T-helper 2 cell (primary cell): ENCODE measurements at places on chromosomes 7 and 10.

- DNase-seq = no peak
Measured at GRCh38 chr10:90437452-90437851, 420.4 kb downstream of the HTR7 start.

DNA sequence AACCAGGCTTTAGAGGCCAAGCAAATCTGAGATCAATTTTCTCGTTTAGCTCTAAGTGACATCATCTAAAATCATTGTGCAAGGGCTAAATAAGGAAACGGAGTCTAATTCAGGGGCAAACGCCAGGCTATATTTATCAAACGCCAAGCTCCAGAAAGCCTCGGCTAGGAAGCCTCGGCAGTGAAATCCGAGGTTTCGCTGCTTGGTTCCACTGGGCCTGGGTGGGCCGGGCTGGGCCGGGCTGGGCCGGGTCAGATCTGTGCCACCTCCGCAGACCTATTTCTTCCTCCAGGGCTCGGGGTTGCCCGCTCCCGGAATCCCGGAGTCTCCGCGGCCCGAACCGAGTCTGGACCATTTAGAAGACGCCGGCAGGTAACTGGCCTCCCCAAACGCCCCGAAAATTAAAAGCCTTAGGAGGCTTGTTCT, 459 bp upstream of the FEZF1 start:
- DNase-seq = no peak

DNA sequence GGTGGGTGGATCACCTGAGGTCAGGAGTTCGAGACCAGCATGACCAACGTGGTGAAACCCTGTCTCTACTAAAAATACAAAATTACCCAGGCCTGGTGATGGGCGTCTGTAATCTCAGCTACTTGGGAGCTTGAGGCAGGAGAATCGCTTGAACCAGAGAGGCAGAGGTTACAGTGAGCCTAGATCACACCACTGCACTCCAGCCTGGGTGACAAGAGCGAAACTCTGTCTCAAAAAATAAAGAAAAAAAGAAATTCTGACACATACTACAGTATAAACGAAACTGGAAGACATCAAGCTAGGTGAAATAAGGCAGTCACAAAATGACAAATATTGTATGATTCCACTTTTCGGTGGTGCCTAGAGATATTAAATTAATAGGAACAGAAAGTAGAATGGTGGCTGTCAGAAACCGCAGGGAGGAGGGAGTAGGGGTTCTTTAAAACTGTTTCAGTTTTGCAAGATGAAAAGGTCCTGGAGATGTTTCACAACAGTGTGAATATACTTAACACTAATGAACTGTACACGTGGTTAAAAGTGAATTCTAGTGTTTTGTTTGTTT, 23.2 kb downstream of the PILRA start:
- DNase-seq = no peak

- DNase-seq = no peak
Measured at GRCh38 chr7:156897673-156898072, 4.7 kb upstream of the LMBR1 start.

DNA sequence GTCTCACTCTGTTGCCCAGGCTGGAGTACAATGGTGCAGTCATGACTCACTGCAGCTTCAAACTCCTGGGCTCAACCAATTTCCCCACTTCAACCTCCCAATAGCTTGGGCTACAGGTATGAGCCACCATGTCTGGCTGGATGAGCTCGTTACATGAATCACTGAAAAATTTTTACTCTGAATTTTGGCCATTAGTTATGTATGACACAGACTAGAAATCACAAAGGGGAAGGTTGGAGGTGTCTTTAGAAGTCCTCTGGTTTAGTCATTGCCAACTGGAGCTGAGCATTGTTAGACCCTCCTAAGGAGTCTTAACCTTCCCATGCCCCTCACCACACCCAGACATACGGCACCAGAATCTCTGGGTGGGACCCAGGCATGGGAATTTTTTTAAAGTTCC, 34.7 kb downstream of the SVIL start:
- DNase-seq = no peak

DNA sequence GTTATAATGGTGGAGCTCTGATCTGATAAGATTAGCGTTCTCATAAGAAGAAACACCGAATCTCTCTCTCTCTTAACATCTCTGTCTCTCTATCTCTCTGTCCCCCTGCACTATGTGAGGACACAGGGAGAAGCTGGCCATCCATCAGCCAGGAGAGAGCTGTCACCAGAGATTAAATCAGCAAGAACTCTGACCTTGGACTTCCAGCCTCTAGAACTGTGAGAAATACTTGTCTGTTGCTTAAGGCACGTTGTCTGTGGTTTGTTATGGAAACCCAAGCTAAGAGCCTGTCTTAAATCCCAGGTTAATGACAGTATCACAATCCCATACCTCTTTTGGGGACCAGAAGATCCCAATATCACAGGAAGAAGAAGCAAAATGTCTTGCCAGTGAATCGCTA, 132.0 kb upstream of the AKR1E2 start:
- DNase-seq = no peak

DNA sequence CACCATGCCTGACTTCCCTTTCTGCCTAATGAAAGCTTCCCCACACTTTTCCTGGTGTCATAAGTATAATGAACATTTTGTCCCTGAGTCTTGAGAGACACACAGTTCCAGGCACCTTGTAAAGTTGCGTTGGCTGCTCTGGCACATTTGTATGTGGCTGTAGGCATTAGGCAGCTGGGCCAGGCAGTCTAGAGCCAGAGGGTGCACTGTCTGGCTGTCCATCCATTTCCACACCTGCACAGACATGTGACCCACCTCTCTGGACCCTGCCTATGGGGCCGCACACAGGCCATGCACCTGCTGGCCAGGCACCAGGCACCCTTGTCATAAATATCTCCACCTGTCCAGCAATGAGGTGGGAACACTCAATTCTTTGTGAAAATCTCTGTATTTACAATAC, 54.7 kb upstream of the ANTXRL start:
- no peak for DNase-seq

GRCh38 chr7:24801883-24802282, 44.6 kb upstream of the GSDME start:
- no peak for DNase-seq

DNA sequence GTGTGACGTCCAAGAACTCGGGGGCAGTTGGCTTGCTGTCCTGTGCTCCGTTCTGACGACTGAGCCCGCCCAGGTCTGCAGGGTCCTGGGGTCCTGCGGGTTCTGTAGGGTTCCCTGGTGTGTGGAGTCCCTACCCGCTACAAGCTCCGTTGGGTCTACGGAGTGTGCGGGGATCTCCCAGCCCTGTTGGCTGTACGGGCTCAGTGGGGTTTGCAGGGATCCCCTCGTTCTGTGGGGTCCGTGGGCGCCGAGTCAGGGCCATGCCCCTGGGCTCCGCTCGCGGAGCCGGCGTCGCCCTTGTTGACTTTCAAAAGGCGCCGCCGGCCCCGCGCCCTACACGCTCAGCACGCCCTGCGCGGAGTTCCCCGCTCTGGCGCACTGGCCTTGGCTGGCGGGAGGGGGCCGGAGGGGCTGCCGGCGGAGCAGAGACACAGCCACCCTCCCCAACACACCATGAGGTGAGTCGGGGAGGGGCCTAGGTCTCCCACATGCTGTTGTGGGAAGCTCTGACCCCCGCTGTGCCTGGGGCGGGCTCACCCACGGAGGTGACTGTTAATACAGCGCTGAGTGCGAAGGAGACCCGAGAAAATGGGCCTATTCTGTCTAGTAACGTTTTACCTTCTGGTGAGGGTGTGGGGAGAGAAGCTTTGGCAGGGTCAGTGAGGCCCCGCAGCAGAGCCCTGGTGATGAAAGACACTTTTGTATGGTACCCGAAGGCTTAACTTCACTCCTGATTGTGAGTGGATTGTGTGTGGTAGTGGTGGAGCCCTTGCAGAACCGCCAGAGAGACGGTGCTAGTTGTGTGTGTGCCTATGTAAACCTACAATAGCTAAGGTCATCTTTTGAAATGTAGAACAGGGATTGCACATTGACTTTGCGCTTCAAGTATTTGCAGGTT, 8.1 kb downstream of the TASOR2 start:
- no peak for DNase-seq

GRCh38 chr7:50824882-50825281, 42.2 kb upstream of the GRB10 start:
- no peak for DNase-seq

DNA sequence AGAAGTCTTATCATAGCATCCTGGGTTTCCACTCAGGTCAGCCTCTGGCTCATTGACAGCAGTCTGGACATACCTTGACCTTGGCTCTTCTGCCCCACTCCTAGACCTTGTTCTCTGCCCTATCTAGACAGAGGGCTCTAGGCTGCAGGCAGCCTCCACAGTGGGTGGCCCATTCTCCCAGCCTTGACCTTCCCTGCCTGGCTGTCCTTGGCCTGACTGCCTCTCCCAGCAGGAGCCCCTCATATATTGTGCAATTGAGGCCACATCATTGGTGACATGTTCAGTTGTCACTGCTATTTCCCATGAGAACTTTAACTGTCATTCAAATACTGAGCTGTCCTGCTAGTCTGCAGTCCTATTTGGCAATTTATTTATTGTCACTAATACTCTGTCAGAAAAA, 503.4 kb downstream of the PLXNA4 start:
- no peak for DNase-seq

DNA sequence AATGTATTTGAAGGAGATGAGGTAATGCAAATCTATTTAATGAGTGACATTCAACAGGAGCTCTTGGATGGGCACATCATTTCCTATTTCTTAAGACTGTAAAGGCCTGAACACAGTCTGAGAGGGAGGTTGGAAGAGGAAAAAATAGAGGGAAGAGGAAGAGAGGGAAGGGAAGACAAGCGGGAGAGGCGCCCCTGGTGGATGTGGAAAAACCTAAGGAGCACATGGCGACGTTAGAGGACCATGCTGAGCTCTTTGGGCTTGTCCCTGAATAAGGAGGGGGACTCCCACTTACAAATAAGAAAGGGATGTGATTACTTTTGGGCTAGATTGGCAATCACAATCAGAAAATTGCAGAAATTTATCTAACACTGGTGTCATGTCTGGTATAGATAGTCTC, 19.6 kb downstream of the SUN3 start:
- no peak for DNase-seq

DNA sequence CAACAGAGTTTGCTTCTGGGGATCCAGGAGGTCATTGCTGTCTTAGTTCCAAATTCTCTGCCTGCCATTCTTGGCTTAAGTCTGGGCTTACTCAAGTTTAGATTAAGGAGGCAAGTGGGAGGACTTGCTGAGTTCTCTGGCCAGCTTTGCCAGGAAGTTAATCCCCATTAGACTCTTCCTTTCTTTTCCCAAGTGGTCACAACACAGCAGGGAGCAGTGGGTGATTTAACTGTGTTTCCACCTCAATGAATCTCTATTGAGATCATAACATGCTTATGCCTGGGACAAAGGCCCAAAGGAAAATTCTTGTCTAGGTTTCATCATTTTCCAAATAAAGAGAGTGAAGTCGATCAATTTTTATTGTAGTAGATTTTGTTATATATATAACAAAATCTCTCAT, 1159.6 kb downstream of the SORCS3 start:
- no peak for DNase-seq

DNA sequence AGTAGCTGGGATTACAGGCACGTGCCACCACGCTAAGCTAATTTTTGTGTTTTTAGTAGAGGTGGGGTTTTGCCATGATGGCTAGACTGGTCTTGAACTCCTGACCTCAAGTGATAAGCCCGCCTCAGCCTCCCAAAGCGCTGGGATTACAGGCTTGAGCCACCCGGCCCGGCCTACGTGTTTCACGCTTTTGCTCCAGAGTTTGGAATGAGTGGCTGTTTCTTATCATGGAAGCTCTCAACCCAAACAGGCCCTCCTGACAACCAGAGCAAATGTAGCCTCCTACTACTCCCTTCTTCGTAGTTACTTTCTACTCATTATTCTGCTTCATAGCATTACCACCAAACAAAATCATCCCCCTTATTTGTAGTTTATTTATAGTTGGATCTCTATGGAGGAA, 26.8 kb upstream of the CASD1 start:
- no peak for DNase-seq

- no peak for DNase-seq
Measured at GRCh38 chr10:43217563-43218205, 49.2 kb downstream of the RASGEF1A start.

DNA sequence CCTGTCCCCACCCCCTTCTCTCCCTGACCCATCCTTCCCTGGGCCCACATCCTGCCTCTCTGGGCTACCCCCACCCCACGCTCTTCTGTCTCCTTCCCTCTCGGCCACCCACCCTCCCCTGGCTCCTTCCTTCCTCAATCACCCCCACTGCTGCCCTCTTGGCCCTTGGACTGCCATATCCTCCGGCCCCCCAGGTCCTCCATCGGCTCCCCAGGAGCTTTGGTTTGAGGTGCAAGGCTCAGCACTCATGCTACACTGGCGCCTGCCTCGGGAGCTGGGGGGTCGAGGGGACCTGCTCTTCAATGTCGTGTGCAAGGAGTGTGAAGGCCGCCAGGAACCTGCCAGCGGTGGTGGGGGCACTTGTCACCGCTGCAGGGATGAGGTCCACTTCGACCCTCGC, 10.9 kb downstream of the EPHB6 start:
- no peak for DNase-seq

DNA sequence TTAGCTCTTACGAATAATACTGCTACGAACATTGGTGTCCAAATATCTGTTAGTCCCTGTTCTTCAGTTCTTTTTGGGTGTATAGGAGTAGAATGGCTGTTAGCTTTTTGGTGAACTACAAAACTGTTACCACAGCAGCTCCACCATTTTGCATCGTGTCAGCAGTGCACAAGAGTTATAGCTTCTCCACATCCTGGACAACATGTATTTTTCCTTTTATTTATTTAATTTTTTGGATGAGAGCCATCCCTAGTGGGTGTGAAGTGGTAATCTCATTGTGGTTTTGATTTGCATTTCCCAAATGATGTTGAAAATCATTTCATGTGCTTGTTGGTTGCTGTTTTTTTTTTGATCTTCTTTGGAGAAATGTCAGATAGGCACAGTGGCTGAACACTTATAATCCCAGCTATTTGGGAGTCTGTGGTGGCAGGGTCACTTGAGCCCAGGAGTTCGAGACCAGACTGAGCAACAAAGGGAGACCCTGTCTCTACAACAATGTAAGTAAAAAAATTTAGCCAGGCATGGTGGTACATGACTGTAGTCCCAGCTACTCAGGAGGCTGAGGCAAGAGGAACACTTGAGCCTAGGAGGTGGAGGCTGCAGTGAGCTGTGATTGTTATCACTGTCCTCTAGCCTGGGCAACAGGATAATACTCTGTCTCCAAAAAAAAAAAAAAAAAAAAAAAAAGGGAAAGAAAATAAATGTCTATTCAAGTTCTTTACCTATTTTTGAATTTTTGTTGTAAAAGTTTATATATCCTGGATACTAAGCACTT, 31.7 kb downstream of the TRIM24 start:
- no peak for DNase-seq
